Activated CD4-positive, alpha-beta T cell treated with anti-CD3 and anti-CD28 coated beads, Interleukin-10, Interleukin-2, amounts not matched to agents 100 ng/mL and 50 ng/mL, durations not matched to agents 16 hours and 8 hours (primary cell): ENCODE measurements at places on chromosomes 1 and 21.

- no peak for DNase-seq
Observed at GRCh38 chr1:243727503-243728203, 122.4 kb downstream of the AKT3 start.

GRCh38 chr1:182304218-182304617 is 87.4 kb downstream of the GLUL start:
- DNase-seq: no peak

GRCh38 chr1:219795363-219795917 is 132.9 kb downstream of the SLC30A10 start:
- DNase-seq: no peak

DNA sequence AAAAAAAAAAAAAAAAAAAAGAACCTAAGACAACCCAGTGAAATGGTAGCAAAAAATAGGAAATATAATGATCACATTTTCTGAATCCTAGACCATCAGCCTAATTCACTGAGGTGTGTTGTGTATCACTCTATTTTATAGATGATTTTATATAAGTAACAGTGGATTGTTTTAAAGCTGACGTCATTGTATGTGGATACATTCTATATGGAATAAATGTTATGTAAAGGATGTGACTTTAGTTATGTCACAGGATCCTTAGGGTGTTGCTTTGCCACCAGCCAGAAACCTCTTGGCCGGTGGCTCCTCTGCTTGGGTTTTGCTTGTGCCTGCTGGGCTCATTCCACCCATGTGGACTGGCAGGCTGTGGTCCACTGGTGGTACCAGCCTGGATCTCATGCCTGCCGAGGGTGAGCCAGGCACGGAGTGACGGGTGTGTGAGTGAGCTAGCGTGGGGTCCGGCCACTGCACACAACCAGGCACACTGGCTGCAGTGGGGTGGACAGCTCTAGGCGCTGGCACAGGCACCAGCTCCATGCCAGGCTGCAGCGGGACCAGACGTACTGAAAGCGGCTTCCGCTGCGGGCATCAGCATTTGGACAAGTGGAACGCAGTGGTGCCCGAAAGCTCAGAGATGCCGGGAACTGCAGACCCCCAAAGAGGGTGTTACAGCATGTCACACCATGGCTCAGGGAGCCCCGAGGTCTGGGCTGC is 44.5 kb downstream of the ZBTB8OS start:
- DNase-seq: no peak

DNA sequence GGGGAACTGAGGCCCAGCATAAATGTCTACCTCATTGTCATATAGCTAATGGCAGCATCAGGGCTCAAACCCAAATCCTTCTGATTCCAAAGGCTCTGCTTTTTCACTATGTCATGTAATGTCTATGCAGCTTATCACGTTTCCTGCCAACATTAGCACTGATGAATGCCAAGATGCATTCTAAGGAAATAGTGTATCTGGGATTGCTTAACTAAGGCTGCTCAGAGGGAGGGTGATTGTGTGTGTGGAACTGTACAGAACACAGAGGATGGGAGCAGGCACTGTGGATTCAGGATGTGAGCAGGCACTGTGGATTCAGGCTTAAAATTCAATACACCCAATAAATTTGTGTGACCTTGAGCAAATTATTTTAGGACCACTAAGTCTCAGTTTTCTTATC is 456.4 kb upstream of the DEPDC1 start:
- DNase-seq: no peak
